BE2C (cell line): ENCODE measurements at places on chromosomes 6 and 20.

- DNase-seq: no peak
Observed at GRCh38 chr20:59171986-59172385, 8.4 kb downstream of the ZNF831 start.

- no peak for DNase-seq
Observed at GRCh38 chr20:59832406-59833363, 100.8 kb downstream of the SYCP2 start.

- peak; percentile 36 for DNase-seq
Observed at GRCh38 chr20:42018979-42019378, 400.8 kb upstream of the CHD6 start.

- DNase-seq: peak; percentile 7
Observed at GRCh38 chr6:86856379-86856778, 80.9 kb upstream of the HTR1E start.

DNA sequence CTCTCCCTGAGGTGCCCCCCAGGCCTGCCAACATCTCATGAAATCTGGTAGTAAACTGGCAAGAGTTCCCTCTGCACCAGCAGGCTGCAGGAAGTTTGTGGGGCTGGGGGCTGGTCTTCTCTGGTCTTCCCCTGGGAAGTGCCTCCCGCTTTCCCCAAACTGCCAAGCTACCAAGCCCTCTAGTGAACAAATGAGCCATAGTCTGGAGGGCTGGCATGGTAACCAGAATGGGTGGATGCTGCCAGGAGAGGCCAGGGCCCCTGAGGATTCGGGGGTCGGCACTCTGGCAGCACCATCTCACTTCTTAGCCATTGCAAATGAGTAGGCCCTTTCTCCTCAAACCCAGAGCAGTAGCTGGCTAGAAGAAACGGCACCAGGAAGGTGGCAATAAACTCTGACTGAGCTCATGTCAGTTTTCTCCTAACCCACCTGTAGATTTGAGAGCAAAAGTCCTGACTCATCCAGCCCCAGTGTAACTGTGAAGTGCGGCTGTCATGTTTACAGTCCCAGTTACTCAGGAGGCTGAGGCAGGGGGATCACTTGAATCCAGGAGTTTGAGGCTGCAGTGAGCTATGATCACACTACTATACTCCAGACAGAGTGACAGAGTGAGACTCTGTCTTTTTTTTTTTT, 35.9 kb downstream of the ZC3H12D start:
- no peak for DNase-seq

DNA sequence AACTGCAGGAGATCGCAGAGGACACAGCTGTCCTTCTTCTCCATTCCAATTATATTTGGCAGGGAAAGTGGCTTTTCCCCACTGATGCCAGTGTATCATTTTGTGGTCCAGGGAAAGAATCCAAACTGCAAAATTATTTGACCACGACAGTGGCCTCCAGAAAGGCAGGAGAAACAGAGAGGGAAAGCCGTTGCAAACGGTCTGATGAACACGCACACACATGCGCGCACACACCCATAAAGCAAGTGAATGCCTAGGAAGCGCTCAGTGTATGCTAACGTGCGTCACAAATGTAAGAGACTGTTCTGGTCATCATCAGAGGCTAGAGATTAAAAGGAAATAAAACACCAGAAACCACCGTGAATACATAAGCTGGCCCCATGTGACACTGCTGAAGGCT, 54.0 kb downstream of the NPEPL1 start:
- DNase-seq: no peak

DNA sequence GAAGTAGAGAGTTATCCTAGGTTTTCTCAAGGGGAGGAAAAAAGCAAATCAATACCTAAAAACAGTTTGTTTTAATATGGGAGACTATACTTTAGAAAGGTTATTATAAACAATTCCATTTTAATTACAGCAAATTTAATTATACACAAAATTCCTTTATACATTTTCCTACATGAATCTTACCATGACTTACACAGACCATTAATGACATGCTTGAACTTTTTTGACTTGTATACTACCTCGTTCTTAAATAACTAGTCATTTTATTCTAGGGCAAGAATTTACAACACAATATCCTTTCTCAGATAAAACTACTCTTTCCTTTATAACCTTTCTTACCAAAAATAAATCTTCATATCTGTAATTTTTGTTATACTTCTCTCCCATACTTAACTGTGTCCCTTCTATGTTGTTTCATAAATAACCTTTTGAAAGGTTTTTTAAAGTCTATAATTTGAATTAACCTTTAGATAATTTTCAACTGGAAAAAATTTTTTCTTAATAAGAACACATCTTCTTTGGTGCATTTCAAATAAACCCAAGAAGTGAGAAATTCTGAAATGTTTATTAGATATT, 729.4 kb downstream of the TENT5A start:
- no peak for DNase-seq

DNA sequence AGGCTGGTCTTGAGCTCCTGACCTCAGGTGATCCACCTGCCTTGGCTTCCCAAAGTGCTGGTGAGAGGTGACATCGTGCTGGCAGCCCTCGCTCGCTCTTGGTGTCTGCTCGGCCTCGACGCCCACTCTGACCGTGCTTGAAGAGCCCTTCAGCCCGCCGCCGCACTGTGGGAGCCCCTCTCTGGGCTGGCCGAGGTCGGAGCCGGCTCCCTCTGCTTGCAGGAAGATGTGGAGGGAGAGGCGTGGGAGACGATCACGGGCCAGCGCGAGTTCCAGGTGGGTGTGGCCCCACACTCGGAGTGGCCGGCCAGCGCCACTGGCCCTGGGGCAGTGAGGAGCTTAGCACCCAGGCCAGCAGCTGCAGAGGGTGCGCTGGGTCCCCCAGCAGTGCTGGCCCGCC, 48.1 kb downstream of the ZBTB9 start:
- DNase-seq: no peak

GRCh38 chr6:106513808-106514582, 115.3 kb downstream of the RTN4IP1 start:
- DNase-seq: no peak

- DNase-seq: no peak
Observed at GRCh38 chr6:114172576-114173260, 170.1 kb downstream of the HS3ST5 start.

DNA sequence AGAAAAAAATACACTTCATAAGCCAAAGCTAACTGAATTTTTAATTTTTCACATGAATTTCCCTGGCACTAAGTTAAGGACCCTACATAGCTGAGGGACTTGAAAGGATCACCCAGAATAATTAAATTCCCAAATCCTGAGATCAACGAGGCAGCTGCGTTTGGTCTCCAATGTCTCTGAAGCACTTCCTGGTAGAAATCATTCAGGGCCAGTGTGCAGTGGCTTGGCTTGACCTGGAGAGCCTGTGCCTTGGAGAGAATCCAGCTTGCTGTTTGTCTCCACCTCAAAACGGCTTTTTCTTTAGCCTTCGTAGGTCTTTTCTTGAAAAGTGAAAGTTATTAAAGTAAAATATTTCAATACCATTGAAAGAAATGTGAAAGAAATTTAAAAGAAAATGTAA, 92.4 kb downstream of the SMOC2 start:
- no peak for DNase-seq

- no peak for DNase-seq
Observed at GRCh38 chr20:45998761-45999160, 9.9 kb upstream of the MMP9 start.

- DNase-seq: no peak
Observed at GRCh38 chr6:80728830-80729229, 622.4 kb downstream of the BCKDHB start.

GRCh38 chr6:111840803-111841202, 32.4 kb downstream of the FYN start:
- DNase-seq: no peak

DNA sequence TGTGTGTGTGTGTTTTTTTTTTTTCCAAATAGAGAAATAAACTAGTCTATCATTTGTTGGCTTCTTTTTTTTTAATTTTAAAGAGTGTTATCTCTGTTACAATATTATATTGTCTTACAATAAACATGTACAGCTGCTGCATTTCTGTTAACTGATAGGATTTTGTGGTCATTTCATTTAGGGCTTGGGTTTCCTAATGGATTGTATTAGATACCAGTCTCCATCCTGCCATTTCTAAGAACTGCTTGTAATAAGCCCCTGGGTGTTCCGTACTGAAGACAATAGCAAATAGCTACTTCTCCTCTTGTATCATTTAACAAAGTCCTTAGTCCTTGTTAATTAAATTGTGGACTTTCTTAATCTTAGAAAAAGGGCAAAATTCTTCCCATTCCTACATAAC, 45.7 kb downstream of the SOBP start:
- no peak for DNase-seq

DNA sequence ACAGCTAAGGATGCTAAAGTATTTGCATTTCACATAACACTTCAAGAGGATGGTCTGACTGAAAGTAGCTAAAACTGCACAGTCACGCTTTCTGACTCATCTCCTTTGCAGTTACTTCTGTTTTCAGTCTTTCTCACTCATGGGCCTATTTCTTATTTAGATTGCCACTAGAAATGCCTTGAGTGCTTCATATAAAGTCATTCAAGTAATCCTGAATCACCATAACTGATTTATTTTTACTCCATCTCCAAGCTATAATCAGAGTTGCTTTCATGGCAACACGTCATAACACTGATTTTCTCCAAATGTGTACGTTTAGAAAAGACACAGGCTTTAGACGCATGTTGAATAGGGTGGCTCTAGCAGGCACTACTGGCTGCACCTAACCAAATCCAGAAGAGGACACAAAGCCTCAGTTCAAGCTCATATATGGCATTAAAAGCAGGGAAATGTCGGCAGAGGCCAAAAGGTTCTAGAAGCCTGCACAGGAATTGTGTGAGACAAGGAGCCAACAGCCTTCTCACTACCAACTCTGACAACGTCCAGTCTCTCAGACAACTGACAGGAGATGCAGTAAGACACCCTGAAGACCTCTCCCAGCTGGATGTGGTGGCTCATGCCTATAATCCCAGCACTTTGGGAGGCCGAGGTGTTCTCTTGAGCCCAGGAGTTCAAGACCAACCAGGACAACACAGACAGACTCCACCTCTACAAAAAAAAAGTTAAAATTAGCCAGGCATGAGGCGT, 64.1 kb upstream of the BEND6 start:
- no peak for DNase-seq

DNA sequence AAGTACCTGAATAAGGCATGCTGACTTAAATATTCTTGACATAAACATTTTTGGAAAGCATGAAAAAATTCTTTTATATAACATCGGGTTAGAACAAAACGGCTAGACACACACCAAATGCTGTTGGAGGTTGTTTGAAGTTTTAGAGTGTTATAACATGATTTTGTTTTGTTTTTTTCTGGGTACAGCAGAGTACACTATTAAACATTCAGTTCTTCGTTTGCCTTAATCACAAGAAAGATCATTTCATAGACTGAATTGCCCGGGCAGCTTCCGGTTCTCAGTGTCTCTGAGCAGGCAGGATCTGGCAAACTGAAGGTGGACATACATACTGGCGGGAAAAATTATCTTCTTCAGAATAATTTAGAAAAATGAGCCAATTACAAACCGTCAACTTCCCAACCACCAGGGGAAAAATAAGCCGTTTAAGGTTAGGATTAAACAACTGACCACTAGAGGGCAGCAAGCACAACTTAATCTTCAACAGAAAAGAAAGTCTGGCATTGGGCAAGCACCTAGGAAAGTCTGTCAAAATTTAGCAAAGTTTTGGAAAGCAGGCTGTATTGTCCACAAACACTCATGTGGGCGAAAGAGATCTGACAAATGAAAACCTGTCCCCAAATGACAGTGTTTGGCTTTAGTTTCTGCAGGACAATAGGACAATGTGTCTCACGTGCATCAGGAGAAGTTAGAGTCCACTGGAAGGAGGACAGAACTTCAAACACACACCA, 15.0 kb downstream of the ZNF217 start:
- peak; percentile 69 for DNase-seq

DNA sequence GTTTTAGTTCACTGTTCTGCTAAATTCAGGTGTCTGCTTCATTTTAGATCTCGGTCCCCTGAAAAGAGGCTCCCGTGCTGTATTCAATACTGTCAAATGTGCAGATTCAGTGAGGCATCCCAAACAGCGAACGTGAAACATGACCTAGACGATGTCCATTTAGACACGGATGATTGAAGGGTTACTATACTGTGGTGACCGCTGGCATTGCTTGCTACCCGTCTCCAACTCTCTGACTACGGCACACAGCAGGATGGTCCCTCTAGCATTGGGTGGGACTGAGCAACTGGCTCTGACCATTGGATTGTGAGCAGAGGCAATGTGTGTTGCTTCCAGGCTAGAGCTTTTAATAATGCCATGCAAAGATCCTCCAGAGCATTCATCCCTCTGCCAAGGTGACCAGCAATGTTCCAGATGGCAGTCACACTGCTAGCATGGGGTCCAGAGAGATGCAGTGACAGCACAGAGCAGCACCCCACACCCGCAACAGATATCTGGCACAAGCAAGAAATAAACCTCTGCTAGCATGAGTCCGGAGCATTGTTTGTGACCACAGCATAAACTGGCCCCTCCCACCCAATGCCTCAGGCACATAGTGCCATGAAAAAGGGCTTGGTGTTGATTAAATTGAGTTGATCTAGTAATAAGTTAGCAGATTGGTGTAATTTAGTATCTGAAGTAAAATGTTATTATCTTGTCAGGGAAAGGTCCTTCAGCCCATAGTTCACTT, 9.0 kb downstream of the METTL24 start:
- DNase-seq: no peak

DNA sequence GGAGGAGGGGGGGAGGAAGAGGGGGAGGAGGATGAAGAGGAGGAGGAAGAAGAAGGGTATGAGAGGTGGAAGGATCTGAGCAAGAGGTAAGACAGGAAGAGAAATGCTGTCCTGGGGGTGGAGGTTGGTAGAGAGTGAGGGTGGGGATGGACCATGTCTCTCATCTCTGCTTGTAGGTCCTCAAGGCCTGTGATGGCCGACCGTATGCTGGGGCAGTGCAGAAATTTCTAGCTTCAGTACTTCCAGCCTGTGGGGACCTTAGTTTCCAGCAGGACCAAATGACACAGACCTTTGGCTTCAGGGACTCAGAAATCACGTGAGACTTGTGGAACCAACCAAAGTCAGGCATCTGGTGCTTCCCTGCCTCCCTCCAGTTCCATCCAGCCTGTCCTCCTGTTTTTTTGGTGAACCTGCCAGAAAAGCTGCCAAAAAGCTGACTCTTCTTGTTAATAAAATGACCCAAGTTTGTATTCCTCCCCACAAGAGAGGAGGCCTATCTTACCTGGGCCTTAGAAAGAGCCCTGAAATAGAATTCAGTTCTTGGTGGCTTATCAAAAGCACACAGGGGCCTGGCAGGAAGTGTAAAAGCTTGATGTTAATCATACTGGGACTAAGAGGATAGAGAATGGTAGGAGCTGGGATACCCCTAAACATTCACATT, 2.5 kb upstream of the C4A start:
- no peak for DNase-seq

GRCh38 chr20:64005394-64005793, 24.5 kb downstream of the PRPF6 start:
- no peak for DNase-seq

- no peak for DNase-seq
Observed at GRCh38 chr6:170257376-170257775, 33.5 kb downstream of the DLL1 start.

GRCh38 chr20:38143238-38143645, 21.8 kb downstream of the TGM2 start:
- DNase-seq: no peak

GRCh38 chr6:87600576-87600975, 10.6 kb downstream of the ORC3 start:
- no peak for DNase-seq

GRCh38 chr6:33692078-33692759, 19.3 kb downstream of the UQCC2 start:
- DNase-seq: no peak

GRCh38 chr6:97207383-97207782, 75.6 kb downstream of the MMS22L start:
- DNase-seq: no peak

- DNase-seq: peak; percentile 72
Observed at GRCh38 chr6:99349171-99350141, at the start of gene FAXC. Gene FAXC, minus strand, starts transcription at chr6:99349674. Its CDS starts 302 bp downstream, at chr6:99349372.

GRCh38 chr6:153790048-153790447, 249.0 kb upstream of the OPRM1 start:
- DNase-seq: peak; percentile 47
